DMS79 treated with DMSO at 0.1 percent for 48 hours (cell line): ENCODE measurements at places on chromosomes 12 and 14.

DNA sequence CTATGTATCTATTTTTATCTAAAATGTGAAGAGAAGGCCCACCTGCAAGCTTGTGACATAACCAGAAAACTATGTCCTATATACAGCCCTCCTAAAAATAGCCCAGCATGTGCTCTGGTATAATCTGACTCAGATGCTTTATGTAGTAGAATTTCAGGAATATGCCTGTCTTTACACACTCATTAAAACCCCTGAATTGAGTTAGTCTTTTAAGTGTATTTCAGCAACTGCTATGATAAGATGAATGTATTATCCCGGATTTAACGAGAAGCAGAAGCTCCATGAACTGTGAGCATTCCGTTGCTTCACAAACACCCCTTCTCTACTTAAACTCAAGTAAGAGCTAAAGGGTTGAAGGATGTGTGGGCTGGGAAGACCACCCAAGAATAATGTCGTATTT is 89.9 kb upstream of the PRICKLE1 start:
- no peak for DNase-seq

- no peak for DNase-seq
Measured at GRCh38 chr12:126432780-126433179, 1367.5 kb downstream of the AACS start.

- DNase-seq: no peak
Measured at GRCh38 chr12:117679776-117680175, 289.0 kb downstream of the KSR2 start.

DNA sequence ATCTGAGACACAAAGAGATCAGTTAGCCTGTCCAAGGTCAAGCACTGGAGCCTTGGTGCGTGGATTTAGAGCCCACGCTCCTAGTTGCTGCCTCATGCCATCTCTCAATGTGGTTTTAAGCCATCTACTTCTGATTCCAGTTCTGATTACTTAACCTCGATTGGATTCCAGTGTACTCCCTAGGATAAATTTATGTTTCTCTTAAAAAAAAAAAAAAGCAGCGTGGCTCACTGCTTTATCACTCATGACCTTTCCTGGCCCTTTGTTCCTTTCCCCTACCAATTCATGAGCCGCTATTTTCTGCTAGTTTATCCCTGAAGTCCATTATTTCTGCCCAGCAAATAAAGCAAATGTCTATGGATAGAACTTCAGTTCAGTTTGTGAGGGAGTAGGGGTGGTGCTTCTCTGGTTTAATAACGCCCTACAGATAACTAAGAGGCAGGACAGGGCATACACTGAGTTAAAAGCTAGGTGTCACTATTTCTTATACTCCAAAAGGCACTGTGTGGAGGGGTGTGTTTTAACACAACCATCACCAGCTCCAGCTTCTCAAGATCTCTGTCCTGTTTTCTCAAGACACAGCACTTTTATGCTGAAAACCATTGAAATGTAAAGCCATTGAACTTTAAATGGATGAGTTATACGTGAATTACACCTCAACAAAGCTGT is 9.8 kb upstream of the PARP11 start:
- peak; percentile 4 for DNase-seq

DNA sequence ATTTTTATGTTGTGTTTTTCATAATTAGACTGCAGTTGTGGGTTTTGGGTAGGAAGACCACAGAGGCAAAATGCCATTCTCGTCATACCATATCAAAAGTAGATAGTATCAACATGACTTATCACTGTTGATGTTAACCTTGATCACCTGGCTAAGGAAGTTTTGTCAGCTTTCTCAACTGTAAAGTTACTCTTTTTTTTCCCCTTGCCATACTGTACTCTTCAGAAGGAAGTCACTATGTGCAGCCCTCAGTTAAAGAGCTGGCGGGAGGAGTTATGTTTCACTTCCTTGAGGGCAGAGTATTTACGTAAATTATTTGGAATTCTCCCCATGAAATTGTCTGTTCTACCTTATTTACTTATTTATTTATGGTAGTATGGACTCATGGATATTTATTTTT is 78.7 kb downstream of the PRORP start:
- DNase-seq: no peak

GRCh38 chr12:95784286-95784685 is 6.3 kb downstream of the NTN4 start:
- DNase-seq: no peak

- DNase-seq: peak; percentile 28
Measured at GRCh38 chr14:78202163-78202562, 32.0 kb downstream of the NRXN3 start.

DNA sequence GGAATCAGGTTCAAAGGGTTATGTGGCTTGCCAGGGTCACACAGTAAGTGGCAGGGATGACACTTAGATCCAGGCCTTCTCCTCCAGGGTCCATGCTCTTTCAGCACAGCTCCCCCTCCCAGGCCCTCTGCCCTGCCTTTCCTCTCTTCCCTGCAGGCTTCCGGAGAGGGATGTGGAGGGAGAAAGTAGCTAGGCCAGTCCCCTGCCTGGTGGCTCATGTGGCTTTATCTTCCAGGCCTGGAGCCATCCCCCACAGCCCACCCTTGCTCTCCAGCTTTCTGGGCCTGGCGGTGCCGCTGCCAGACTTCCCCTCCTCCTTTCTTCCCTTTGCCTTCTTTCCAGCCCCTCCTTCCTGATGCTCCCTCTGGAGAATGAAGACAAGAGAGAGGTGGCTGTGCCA is 1.7 kb downstream of the PSMB11 start:
- no peak for DNase-seq

- no peak for DNase-seq
Measured at GRCh38 chr12:61574339-61574738, 685.9 kb upstream of the USP15 start.

DNA sequence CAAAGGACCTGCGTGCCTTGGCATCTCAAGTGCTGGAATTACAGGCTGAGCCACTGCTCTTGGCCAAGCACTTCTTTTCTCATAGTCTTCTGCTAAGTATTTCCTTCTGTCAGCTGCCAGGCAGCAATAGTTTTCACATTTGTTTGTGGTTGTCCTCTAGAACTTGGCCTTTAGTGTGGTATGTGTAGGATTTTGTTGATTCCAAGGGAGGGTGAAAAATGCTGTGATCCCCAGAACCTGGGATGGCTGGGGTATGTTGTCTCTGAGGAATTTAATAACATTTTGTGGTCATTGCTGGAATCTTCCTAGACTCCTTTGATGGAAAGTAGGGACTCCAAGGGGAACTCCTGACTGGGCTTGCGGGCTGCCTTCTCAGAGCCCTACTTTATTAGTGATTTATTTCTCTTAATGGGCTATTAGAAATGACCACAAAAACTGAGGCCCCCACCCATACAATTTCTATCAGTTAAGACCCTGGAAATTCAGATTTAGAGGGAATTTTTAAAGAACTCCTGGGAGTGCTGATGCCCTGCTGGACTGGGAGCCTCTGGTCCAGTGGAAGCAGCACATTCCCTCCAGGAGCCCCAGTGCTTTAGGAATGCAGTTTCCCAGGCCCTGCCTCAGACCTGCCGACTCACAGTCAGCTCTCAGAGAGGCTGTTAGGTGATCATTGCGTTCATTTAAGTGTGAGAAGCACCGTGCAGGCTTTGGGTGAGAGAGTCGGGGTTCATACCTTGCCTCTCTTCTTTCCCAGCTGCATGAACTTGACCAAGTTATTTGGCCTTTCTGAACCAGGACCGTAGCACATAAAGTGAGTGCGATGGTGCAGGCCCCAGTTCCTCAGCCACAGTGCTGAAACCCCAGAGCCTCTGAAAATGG is 22.7 kb downstream of the TRAF3 start:
- DNase-seq: no peak

DNA sequence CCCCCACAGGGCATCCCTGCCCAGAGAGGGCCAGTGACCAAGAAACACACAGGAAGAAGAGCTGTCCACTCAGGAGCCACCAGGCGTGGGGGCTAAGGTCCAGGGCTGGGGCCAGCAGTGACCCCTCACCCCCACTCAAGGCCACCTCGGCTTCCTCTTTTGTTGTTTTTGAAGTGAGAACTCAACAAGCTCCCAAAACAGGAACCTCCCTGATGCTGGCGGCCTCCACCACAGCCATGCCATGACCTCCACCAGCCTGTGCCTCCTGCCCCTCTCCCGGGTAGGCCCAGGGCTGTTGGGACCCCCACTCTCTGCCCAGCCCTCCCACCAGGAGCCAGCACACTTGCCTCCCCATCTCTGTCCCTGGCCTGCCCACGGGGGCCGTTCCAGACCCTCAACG is 7.8 kb downstream of the AKT1 start:
- no peak for DNase-seq

DNA sequence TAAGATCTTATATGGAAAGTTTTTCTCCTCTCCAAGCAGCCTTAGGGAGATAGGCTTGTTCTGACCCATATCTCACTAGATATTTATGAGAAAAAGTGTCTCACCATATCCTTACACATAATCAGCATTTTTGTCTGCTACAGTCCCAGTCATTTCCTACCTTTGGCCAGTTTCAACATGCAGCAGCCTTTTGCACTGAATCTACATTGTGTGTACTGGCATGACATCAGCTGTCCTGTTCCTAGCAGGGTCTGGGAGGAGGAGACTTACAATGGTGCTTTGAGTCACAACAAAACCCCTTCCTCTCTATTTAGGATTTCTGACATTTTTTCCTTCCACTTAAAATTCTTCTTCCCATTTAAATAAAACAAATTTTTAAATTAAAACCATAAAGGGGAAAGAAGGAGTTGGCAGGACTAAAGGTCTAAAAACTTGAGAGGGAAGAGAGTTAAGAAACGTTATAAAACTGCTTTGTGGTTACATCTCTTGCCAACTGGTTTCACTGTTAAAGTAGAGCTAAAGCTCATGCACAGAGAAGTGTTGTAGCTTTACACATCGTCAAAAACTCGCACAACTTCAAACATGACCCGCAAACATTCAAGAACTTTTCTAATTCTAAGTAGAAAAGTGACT is 53.3 kb upstream of the CERS5 start:
- DNase-seq: no peak

GRCh38 chr14:71438684-71439083 is 493.5 kb upstream of the RGS6 start:
- DNase-seq: peak; percentile 89
